ENCODE measurements at places on chromosomes 3 and 15. TPM values are rescaled to one million over a fixed set of nuclear protein-coding genes. Genes with fewer than 3 reads are reported as not detected.
A peak's percentile ranks its signal among the peaks of the same experiment; 100 is the strongest.

GRCh38 chr15:61275901-61276300, 46.8 kb upstream of the RORA start:
- no peak for DNase-seq

GRCh38 chr15:72276326-72276700, 4.0 kb upstream of the PARP6 start:
- DNase-seq: no peak

- no peak for DNase-seq
Measured at GRCh38 chr3:118978393-118978758, 56.3 kb downstream of the IGSF11 start.

- DNase-seq: no peak
Measured at GRCh38 chr3:63762180-63762579, 56.9 kb upstream of the C3orf49 start.

GRCh38 chr3:177571271-177571943, 374.1 kb upstream of the TBL1XR1 start:
- DNase-seq: no peak

- no peak for DNase-seq
Measured at GRCh38 chr3:111577798-111578685, 17.1 kb downstream of the ZBED2 start.

DNA sequence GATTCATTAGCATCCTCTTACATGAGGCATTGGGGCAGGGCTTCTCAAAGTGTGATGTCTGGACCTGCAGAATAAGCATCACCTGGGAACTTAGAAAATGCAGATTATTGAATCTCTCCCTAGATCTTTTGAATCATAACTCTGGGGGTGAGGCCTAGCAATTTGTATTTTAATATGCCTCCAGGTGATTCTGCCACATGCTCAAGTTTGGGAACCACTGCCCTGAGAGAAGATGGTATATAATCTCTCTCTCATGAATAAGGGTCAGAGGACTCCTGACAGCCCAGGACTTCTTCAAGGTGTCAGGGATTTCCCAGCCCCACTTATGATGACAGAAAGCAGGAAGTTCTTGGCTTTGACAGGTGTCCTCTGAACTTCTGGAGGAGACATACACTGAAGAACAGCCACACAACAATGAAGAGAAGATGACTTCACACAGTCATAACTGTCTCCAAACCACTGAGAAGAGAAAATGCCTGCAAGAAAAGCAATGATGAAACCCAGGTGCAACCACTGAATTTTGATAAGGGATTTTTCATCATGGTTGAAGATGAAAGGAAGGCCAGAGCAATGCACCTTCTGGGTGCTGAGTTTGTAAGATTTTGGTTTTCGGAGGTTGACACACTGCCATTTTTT, 211.9 kb upstream of the MRPL3 start:
- DNase-seq: no peak

DNA sequence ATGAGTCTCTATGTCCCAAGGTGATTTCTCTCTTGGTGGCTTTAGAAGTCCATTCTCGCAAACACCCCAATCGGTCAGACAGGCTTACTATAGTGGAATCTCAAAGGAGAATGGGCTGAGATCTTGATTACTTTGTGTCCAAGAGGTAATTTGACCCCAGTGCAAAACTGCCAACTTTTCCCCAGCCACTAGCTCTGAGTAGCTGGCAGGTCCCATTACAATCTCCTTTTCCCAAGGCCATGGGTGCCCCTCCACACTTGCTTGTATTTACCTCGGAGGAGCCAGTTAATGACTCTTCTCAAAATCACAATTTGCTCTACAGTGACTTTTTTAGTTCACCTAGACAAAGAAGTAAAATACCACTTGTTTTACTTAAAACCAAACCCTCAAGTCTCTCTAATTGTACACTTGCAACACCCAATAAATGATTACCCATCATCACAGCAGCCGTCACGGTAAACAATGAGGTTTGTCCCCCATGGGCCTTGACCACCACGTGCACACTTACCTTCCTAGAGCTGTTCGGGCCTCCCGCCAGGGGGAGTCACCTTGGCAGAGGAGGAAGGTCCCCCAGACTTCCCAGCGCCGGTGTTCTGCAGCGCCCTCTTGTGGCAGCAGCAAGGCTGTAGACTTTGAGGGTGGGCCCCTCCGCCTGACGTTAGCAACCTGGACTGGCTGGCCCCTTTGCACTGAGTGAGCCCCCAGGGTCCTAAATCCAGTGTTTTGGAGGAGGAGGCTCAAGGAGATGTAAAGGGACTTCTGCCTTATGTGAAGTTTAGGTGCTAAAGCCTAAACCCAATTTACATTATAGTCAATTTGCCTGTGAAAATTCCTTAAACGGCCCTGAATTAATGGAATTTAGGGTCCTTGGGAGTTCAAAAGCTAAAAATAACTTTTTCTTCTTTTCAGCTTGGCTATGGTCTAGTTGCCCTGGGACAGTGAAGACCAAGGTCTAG, 18.7 kb upstream of the HDAC11 start:
- DNase-seq: peak; percentile 65

The MUSTN1 gene
- total RNA-seq: 17.8 TPM

The C3orf49 gene
- not detected for total RNA-seq

DNA sequence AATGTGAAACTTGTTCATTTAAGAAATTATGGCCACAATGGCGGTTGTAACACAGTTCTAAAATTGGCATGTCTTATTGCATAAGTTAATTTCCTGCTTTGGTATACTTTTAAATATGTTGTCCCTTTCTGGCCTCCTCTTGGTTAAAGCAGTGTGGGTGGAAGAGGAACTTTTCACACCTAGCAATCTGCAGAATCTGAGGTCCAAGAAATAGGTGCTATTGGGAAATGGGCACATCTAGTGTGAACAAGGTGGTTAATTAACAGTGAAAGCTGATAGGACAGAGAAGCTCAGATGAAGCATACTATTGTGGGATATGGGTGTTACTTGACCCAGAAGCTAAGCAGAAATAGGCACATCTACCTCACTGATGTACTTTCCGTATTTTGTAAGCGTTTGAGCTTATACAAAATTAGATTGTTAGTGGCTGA, 10.6 kb downstream of the CMC1 start:
- DNase-seq: no peak

- no peak for DNase-seq
Measured at GRCh38 chr3:78986416-78987101, 781.2 kb downstream of the ROBO1 start.

GRCh38 chr15:45378149-45378912, at the start of gene GATM:
TSS of gene GATM (minus strand) at chr15:45378544. CDS start at chr15:45378453, 91 bp downstream.
- peak; percentile 89 for DNase-seq

The TICRR gene
- 0.05 TPM for total RNA-seq

The LYSMD4 gene
- total RNA-seq: 9.8 TPM

DNA sequence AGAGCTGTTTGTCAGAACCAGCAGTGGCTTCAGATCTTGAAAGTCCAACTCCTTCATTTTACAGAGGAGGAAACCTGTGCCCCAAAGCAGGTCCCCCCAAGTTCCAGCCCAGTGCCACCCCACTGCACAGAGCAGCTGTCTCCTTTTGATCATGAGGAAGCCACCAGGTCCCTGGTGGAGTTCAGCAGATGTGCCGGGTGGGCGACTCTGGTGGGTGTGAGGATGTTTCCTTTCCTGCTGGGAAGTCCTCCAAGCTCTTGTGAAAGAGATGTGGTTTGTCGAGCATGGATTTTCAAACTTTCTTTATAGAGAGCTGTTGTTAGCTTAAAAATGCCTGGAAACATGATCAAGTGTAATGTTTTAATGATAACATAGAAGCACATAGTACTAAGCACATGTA, 52.0 kb downstream of the SMAD3 start:
- no peak for DNase-seq

The MST1R gene
- total RNA-seq: 1.5 TPM

DNA sequence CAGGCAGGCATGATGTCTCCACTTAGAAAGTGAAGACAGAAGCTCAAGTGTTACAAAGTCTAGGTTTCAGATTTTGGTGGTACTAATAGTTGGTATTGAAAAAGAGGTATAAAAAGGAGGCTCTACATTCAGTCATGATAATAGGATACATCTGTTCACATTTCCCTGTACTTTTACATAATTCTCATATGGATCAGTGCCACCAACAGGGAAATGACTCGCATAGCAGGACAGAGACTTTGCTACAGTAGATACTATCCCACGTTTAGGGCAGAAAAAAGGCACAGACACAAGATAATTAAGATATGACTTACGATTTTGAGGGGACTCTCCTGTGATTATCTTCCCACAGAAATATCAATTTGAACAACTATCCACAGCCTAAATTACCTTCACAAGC, 1062.9 kb upstream of the EPHA6 start:
- DNase-seq: no peak

- DNase-seq: no peak
Measured at GRCh38 chr3:53589806-53590205, 95.4 kb downstream of the CACNA1D start.

DNA sequence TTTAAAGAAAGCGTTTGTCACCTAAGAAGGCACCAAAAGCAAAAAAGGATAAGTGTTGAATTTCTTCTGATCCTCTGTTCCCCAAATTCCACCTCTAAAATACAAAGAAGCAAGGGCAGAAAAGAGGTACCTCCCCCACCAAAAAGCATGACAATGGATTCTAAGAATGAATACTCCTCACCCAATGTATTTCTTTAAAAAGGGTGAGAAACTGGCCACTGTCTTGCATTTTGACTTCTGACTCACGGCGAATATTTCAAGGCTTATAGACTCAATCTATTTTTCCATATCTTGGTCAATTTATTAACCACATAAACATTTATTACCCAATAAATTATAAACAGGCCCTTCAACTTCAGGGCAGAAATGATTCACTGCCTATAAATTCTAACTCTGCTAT, 131.1 kb downstream of the NR1I2 start:
- no peak for DNase-seq

The OR5K2 gene
- total RNA-seq: not detected

DNA sequence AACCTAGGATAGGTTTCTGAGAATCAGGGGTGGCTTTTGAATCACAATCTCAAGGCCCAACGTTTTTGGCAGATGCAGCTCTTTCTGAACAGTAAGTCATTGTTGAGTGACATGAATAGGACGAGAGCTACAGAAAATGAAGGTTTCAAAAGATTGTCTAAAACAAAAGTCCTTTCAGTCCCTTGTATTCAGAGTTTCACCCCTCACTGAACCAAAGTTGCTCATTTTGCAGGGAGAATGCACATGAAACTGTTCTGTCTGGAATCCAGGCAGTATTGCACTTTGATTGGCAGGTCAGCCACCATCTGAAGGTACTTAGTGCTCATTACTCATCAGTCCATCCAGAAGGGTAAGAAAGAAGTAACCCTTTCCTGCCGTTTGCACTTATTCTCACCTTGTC, 24.1 kb upstream of the RASGRP1 start:
- no peak for DNase-seq

The COL7A1 gene
- 16.1 TPM for total RNA-seq

The TNNC1 gene
- total RNA-seq: 7,948 TPM

- DNase-seq: no peak
Measured at GRCh38 chr3:178823150-178823549, 248.5 kb downstream of the ZMAT3 start.

The OPA1 gene
- total RNA-seq: 105 TPM

The GPR62 gene
- total RNA-seq: not detected

GRCh38 chr3:94611596-94611995, 548.7 kb downstream of the NSUN3 start:
- DNase-seq: no peak

GRCh38 chr15:89130201-89130600, 41.9 kb downstream of the ABHD2 start:
- DNase-seq: no peak

DNA sequence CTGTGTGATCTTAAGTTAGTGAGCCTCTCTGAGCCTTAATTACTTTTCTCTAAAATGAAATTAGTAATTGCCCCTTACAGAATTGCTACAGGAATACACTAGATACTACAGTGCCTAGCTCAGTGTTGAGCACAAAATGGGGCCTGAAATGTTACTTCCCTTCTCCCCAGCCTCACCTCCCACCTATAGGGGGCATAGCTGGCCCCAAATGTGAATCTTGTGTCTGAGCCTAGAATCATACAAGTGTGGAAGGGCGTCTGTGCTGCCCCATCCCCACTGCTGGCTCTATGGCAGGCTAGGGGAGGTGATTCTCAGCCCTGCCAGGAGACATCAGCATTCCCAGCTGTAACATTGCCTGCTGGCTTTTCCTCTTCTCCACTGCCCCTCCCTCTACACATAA, 42.7 kb downstream of the IFT122 start:
- no peak for DNase-seq

Data from Right ventricle myocardium superior (tissue), 1 donor.